Dorsolateral prefrontal cortex (tissue), 122 donors: ENCODE measurements at places on chromosomes 16 and 17.

GRCh38 chr17:51407576-51407975 lies 147.2 kb downstream of the UTP18 start:
- DNase-seq: no peak

DNA sequence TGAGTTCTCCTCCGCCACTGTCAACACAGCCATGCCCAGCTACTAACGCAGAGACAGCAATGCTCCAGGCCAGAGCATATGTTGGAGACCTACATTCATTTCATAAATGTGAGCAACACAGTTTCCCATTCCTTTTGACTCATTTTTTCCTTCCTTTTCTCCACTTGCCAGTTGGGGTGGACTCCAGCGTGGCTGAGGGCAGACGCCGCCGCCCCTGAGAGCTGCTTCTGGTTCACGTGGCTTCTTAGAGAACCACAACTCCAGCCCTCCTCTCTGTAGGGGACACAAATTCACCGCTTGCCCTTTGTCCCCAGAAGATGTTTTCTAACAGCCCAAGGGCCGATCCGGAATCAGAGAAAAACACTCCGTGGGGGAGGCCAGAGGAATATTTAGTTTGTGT lies 45.8 kb upstream of the ZCCHC14 start:
- DNase-seq: no peak

DNA sequence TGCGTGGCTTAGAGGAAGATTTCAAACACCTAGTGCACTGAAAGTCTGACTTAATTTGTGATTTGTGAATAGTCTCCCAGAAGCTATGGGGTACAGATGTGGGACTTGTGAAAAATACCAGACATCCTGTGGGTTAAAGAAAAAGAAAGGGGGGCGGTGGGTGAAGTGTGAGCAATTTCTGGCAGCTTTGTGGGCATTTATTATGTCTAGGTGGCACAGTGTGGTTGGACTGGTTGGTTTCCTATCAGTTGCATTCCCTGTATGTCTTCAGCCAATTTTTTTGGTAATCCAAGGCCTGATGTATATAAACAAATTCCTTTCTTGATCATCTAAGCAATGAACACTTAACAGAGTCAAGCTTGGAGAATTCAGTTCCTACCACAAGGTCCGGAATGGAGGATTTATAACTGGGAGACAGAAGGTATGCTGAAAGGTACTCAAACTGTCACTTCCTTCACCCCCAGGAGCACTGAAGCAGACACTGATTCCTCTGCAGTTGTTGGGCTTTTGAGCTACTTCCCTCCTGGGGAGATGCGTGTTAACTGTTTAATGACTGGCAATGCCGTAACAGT lies 211.6 kb downstream of the WWOX start:
- DNase-seq: no peak

GRCh38 chr16:86038926-86039310 lies 140.0 kb downstream of the IRF8 start:
- DNase-seq: no peak

DNA sequence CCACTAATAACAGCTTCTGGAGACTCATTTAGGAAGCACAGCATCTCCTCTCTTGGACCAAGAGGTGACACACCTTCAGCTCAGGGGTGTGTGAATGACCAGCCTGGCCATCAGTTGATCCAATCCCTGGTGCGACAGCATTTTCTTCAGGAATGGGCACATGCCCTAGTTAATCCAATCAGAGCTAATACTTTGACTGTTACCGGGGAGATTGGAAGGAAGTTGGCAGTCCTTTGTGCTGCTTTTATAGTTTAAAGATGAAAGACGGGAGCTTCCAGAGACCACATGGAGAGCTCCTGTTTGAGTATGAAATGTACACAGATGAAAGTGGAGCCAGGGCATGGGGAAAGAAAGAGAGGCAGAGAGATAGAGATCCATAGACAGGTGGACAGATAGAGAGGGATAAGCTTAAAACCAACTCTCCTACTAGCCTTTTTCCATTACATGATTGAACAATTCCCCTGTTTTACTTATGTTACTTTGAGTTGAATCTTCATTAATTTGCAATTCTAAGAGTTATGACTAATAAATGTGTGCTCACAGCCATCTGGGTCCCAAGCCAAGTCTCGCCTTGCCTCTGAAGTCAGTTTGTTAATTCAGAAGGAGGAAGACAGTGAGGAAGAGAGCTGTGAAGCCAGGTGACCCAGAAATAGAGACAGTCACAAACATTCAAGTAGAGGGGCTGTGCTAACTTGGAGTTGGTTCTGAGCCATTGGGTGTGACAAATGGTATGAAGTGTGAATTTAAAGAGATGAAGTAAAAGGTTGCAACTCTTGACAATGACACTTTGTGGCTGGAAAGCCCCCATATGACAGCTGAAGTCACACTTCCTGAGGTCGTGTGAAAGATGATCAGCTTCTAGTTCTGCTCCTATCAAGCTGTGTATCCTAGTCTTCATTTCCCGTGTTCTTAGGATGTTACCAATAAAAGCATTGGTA lies 120.0 kb upstream of the GOT2 start:
- no peak for DNase-seq

DNA sequence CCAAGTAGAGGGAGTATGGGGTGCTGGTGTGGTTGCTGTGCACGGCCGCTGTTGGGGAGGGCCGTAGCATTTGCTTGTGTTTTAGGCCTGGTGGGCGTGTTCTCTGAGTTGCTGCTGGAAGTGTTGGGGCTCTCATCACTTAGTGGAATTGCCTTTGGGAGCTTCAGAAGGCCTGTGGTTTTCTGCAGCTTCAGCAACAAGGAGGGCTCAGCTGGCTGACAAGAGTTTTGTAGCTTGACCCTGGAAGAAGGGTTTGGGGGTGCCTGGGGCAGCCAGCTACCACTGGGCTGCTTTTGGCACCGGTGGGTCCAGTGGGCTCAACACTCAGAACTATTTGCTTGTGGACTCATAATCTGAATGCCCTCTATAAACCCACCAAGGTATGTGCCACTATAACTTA lies 30.9 kb downstream of the HAPSTR1 start:
- no peak for DNase-seq

- DNase-seq: no peak
Observed at GRCh38 chr17:7020894-7021664, 1.8 kb upstream of the BCL6B start.

DNA sequence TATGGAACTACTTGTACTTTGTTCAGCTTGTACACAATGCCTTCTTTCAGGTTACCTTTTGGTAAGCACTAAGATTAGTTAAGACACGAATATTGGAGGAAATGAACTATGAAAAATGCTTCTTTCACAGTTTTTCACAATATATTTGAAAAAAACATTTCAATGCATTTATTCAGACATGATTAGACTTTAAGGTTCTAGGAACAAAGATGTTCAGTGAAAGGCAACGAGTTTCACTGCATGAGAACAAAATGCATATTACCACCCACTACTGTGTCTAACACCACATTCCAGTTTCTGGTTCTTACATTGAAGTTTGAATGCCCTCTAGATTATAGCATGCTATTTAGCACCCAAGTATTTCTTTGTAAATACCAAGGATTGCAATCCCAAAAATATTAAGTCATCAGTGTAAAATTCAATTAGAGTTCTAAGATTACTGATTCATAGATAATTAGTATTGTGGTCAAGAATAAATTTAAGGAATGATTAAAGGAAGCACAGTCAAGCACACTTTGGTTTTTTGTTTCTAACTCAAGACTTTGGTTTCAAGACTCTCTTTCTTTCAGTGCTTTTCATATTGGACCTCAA lies 261.7 kb downstream of the CEP112 start:
- no peak for DNase-seq

DNA sequence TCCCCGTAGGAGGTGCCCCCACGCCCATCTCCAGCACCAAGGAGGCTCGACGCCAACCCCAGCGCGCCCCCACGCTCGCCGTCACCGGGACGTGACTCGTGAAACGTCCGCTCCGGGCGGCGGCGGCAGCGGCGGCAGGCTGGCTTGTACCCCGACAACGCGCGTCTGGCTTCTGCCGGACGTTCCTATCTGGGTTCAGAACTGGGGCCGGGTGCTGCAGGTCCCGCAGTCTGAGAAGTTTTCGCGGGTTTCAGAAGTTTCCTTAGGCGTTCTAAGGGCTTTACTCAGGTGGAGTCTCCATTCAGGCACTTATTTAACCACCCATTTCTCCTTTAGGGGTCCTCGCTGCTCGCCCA lies 672 bp upstream of the ALKBH5 start:
- peak; percentile 70 for DNase-seq

DNA sequence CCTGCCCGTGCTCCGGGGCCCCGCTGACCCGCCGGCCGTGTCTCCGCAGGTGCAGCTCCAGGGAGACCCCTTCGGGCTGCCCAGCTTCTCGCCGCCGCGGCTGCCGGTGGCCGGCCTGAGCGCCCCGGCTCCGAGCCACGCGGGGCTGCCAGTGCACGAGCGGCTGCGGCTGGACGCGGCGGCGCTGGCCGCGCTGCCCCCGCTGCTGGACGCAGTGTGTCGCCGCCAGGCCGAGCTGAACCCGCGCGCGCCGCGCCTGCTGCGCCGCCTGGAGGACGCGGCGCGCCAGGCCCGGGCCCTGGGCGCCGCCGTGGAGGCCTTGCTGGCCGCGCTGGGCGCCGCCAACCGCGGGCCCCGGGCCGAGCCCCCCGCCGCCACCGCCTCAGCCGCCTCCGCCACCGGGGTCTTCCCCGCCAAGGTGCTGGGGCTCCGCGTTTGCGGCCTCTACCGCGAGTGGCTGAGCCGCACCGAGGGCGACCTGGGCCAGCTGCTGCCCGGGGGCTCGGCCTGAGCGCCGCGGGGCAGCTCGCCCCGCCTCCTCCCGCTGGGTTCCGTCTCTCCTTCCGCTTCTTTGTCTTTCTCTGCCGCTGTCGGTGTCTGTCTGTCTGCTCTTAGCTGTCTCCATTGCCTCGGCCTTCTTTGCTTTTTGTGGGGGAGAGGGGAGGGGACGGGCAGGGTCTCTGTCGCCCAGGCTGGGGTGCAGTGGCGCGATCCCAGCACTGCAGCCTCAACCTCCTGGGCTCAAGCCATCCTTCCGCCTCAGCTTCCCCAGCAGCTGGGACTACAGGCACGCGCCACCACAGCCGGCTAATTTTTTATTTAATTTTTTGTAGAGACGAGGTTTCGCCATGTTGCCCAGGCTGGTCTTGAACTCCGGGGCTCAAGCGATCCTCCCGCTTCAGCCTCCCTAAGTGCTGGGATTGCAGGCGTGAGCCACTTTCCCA lies 5.9 kb downstream of the CTF1 start:
- DNase-seq: no peak

DNA sequence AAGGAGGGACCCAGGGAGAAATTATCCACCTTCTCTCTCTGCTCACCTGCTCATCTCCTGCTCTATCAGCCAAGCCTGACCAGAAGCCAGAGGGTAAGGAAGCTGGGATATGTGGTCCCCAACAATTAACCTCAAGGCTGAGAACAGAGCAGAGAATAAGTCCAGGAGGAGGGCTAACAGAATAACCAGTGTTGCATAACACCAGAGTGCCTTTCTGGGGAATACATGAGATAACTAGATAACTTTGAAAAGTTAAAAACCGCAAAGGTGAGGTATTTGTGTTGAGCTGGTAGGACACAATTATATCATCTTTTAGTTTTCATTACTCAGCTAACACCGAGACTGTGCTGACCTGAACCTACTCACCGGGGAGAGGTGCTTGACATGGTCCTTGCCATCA lies 180.8 kb downstream of the SALL1 start:
- no peak for DNase-seq

GRCh38 chr16:19728636-19728965 lies 10.5 kb downstream of the IQCK start:
- no peak for DNase-seq

- no peak for DNase-seq
Observed at GRCh38 chr17:45977976-45978626, 20.9 kb upstream of the STH start.

- DNase-seq: peak; percentile 16
Observed at GRCh38 chr16:3745751-3746355, 28.5 kb upstream of the TRAP1 start.

GRCh38 chr16:85451641-85452363 lies 161.3 kb upstream of the GSE1 start:
- DNase-seq: no peak

- DNase-seq: no peak
Observed at GRCh38 chr16:2900526-2901075, 11.1 kb upstream of the FLYWCH1 start.

GRCh38 chr16:66581246-66581952 lies 2.1 kb downstream of the CMTM2 start:
- no peak for DNase-seq

- no peak for DNase-seq
Observed at GRCh38 chr16:53566552-53567245, 63.7 kb upstream of the AKTIP start.

DNA sequence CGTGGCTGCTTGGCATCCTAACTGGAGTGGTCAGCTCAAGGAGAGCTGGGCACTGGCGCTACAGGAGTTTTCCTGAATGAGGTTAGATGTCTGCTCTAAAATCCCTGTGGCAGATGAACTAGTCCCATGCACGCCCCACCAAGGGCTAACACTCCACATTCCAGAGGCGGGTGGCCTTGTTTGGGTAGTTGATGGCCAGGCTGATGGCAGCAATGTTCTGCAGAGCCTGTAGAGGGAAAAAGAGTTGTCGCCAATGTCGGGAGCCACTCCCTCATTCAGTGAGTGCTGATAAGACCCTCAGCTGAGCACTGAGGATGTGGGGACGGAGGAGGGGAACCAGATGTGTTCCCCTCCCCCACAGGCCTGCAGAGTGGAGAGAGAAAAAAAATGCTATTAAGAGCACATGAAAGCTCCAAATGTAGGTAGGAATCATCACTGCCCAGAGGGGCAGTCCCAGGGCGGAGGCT lies 42.5 kb upstream of the ATP2A3 start:
- no peak for DNase-seq
